ENCODE measurements at places on chromosomes 2 and 18. TPM values are rescaled to one million over a fixed set of nuclear protein-coding genes. Genes with fewer than 3 reads are reported as not detected.

The VSNL1 gene
- total RNA-seq, result not detected

The ZNF521 gene
- not detected for total RNA-seq

The UNC80 gene
- not detected for total RNA-seq

DNA sequence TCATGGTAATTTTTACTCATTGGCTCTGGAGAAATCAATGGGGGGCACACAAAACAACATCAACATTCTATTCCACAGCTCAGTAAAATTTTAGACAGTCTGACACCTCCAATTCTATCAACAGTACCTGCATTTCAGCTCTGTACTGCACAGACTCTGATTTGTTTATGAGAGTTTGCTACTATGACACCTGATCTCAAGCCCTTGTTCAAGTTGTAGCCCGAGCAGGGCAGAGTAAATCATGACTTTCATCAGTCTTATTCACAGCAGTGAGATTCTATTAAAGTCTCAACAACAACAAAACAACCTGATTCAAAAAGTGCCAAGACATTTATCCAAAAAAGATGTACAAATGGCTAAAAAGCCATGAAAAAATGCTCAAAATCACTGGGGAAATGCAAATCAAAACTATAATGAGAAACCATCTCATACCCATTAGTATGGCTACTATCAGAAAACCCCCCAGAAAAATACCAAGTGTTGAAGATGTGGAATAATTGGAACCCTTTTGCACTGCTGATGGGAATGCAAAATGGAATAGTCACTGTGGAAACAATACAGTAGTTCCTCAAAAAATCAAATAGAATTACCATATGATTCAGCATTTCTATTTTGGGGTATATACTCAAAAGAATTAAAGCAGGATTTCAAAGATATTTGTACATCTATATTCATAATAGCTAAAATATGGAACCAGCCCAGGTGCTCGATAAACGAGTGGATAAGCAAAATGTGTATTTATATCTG lies 71.7 kb upstream of the RBMS1 start:
- no peak for DNase-seq
- H3K4me3 ChIP-seq, result no peak overlapping the region
- no peaks in the 10 kb centered on the region for H3K4me1 ChIP-seq

DNA sequence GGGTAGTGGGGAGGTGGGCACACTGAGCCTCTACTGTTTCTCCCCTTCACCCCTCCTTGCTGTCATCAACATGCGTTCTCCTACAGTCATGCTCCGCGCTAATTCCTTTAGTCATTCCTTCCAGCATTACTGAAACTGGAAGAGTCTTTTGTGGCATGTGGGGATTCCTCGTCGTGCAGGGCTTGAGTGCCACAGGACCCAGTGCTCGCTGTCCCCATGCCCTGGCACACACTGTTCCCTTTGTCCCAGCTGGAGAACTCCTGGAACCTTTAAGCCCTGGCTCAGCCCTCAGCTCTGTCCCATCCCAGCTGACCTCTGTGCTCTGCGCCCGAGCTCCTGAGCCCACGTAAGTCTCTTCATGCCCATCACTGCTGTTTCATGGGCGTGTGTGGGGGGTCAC lies 42.1 kb downstream of the ODC1 start:
- no peaks in the 10 kb centered on the region for H3K36me3 ChIP-seq
- H3K27me3 ChIP-seq, result no peaks in the 10 kb centered on the region
- no peak for DNase-seq
- no peak overlapping the region for H3K4me3 ChIP-seq
- no peak overlapping the region for H3K27ac ChIP-seq
- H3K4me1 ChIP-seq, result peaks cover 49% of the 10 kb centered on the region

GRCh38 chr2:61396005-61396404 lies 74.9 kb downstream of the USP34 start:
- H3K36me3 ChIP-seq, result peaks cover 4% of the 10 kb centered on the region
- no peak overlapping the region for H3K4me3 ChIP-seq
- DNase-seq, result no peak
- no peaks in the 10 kb centered on the region for H3K4me1 ChIP-seq

DNA sequence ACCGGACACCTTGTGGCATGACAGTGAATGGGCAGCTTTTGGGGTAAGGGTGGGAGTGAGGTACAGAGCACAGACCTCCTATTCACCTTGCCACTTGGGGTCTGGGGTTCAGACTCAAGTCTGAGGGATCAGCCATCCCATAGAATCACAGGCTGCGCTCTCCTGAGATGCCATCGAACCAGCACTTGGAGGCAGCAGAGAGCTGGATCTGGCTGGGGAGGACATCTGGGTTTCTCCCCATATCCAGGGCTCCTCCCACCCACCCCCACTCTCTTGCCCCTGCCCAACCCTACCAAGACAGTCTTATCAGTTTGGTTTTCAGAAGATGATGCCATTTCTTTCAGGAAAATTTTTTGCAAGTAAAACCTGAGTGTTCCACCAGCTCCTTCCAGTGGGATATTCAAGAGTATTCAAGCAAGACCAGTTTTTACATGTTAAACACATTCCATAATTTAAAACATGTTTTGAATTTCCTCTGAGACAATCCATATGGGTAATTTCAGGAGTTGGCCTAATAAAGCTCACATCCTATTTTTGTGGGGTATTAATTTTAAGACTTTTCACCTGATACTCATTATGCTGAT lies 29.2 kb upstream of the TEX44 start:
- H3K27me3 ChIP-seq, result no peaks in the 10 kb centered on the region
- no peaks in the 10 kb centered on the region for H3K4me1 ChIP-seq
- H3K4me3 ChIP-seq, result no peak overlapping the region
- H3K27ac ChIP-seq, result no peak overlapping the region
- DNase-seq, result no peak

DNA sequence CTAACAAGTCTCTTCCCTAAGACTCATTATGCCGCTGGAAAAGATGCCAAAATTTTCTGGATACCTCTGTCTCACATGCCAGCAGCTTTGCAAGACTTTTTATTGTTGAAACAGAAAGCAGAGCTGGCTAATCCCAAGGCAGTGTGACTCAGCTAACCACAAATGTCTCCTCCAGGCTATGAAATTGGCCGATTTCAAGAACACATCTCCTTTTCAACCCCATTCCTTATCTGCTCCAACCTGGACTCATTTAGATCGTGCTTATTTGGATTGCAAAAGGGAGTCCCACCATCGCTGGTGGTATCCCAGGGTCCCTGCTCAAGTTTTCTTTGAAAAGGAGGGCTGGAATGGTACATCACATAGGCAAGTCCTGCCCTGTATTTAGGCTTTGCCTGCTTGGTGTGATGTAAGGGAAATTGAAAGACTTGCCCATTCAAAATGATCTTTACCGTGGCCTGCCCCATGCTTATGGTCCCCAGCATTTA lies 26.3 kb downstream of the DHRS9 start:
- no peak overlapping the region for H3K4me3 ChIP-seq
- H3K27ac ChIP-seq, result no peak overlapping the region
- H3K36me3 ChIP-seq, result no peaks in the 10 kb centered on the region

DNA sequence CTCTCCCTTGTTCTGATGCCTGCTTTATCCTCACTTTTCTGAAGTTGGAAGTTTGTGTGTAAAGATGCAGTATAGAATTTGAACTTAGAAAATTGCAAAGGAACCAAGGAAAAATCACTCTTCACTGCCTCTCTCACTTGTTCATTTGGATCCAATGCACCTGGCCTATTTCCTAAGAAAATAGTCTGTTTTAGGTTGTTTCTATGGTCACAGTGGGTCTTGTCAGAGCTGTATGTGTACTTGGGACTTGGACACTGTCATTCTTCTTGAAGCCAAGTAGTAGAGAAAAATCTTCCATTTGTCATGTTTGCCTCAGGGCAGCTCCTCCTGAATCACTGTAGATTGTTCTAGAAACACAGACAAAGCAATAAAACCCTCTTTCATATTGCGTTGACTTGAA lies 80.3 kb upstream of the SESTD1 start:
- no peak for DNase-seq
- H3K27ac ChIP-seq, result no peak overlapping the region
- H3K4me1 ChIP-seq, result no peaks in the 10 kb centered on the region

The NYAP2 gene
- total RNA-seq, result not detected

The IL1RL1 gene
- 0.22 TPM for total RNA-seq

DNA sequence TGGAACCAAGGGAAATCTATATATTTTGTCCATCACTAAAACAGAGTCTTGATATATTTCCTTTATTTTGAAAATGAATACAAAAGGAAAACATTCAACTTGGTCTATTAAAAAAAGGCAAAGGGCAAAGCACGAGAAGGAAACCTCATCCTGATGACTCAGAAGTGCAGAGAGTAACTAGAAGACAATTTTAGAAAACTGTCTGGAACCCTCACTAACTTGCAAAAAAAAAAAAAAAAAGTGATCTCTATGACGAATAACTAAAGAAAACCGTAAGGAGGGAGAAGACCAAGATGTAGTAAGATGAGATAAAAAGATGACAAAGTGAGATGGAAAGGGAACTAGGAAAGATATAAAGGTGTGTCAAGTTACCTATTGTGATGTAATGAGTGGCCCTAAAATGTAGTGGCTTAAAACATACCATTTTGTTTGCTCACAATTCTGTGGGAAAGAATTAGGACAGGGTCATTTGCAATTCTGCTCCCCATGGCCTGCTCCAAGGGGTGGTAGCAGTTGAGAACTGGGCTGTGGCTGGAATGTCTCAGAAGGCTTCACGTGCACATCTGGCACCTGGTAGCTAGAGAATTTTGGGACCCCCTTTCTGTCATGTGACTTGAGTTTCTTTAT lies 303.0 kb downstream of the DYSF start:
- DNase-seq, result no peak
- no peaks in the 10 kb centered on the region for H3K36me3 ChIP-seq
- H3K4me1 ChIP-seq, result no peaks in the 10 kb centered on the region
- H3K27ac ChIP-seq, result no peak overlapping the region

GRCh38 chr18:62868645-62869044 lies 153.3 kb downstream of the PHLPP1 start:
- peaks cover 9% of the 10 kb centered on the region for H3K4me1 ChIP-seq
- no peaks in the 10 kb centered on the region for H3K27me3 ChIP-seq
- H3K27ac ChIP-seq, result no peak overlapping the region
- no peaks in the 10 kb centered on the region for H3K36me3 ChIP-seq
- H3K4me3 ChIP-seq, result no peak overlapping the region

GRCh38 chr2:113977060-113977659 lies 87.3 kb downstream of the ACTR3 start:
- no peak for DNase-seq
- H3K4me1 ChIP-seq, result no peaks in the 10 kb centered on the region
- H3K36me3 ChIP-seq, result peaks cover 7% of the 10 kb centered on the region

- no peaks in the 10 kb centered on the region for H3K36me3 ChIP-seq
- H3K27ac ChIP-seq, result no peak overlapping the region
- no peak overlapping the region for H3K4me3 ChIP-seq
- no peak for DNase-seq
Observed at GRCh38 chr2:205692104-205692503, 9.8 kb downstream of the NRP2 start.

The UGT1A3 gene
- total RNA-seq, result not detected

The ALPP gene
- not detected for total RNA-seq

The ADD2 gene
- total RNA-seq, result 0.74 TPM

The ACMSD gene
- not detected for total RNA-seq

GRCh38 chr2:218812861-218813260 lies 18.7 kb downstream of the PRKAG3 start:
- H3K4me3 ChIP-seq, result no peak overlapping the region
- H3K36me3 ChIP-seq, result no peaks in the 10 kb centered on the region
- DNase-seq, result no peak
- H3K27ac ChIP-seq, result no peak overlapping the region
- H3K27me3 ChIP-seq, result peaks cover 5% of the 10 kb centered on the region

GRCh38 chr18:79856119-79857007 lies 58.6 kb downstream of the KCNG2 start:
- no peaks in the 10 kb centered on the region for H3K36me3 ChIP-seq
- no peak overlapping the region for H3K27ac ChIP-seq
- DNase-seq, result no peak
- H3K4me1 ChIP-seq, result peaks cover 4% of the 10 kb centered on the region

The XDH gene
- not detected for total RNA-seq

GRCh38 chr2:79530443-79530842 lies 17.6 kb downstream of the CTNNA2 start:
- H3K27me3 ChIP-seq, result no peaks in the 10 kb centered on the region
- H3K27ac ChIP-seq, result no peak overlapping the region
- H3K4me1 ChIP-seq, result no peaks in the 10 kb centered on the region

The CMPK2 gene
- total RNA-seq, result 0.62 TPM

GRCh38 chr18:7856733-7857132 lies 289.6 kb downstream of the PTPRM start:
- no peak for DNase-seq
- no peaks in the 10 kb centered on the region for H3K36me3 ChIP-seq
- H3K27me3 ChIP-seq, result no peaks in the 10 kb centered on the region
- no peak overlapping the region for H3K27ac ChIP-seq
- H3K4me3 ChIP-seq, result no peak overlapping the region

The RGPD4 gene
- total RNA-seq, result 0.64 TPM

DNA sequence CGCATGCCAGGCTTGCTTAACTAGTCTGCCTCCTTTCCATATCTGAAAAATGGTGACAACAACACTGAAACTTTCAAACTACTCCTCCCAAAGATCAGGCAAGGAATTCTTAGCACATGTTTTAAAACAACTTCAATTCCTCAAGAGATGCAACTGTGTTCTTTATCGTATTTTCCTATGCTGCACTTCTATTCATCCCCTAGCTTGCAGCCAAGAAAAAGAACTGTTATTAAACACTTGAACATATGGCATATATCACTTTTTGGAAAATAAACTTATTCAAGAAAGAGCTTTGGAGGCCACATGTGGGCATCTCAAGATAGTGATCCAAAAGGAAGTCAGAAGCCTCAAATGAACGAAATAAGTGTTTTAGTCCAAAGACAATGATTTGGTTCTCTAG lies 75.6 kb upstream of the STAM2 start:
- H3K4me3 ChIP-seq, result no peak overlapping the region
- no peaks in the 10 kb centered on the region for H3K4me1 ChIP-seq
- H3K27ac ChIP-seq, result no peak overlapping the region
- no peaks in the 10 kb centered on the region for H3K27me3 ChIP-seq
- DNase-seq, result no peak

The NDUFS1 gene
- total RNA-seq, result 102 TPM

The AMMECR1L gene
- 23.4 TPM for total RNA-seq

The ZNG1B gene
- total RNA-seq, result 34.6 TPM

DNA sequence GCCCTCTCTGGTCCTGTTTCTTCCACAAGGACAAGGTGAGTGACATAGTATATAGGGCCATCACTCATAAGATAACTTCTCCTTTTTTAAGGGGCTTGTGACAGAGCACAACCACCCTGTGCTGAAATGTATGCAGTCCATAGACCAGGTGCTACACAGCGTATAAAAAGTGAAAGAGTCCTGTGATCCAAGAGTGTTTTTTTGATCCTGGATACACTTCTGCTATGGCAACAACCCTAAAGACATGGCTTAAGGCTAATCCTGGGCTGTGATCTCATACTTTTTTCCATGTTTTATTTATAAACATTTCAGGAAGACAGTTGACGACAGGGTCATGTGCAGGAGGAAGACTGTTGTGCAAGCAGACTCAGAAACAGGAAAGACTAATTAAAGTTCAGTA lies 400.5 kb upstream of the TCF4 start:
- H3K4me1 ChIP-seq, result no peaks in the 10 kb centered on the region
- DNase-seq, result no peak
- H3K27ac ChIP-seq, result no peak overlapping the region
- no peak overlapping the region for H3K4me3 ChIP-seq
- H3K36me3 ChIP-seq, result no peaks in the 10 kb centered on the region
- no peaks in the 10 kb centered on the region for H3K27me3 ChIP-seq
